ENCODE measurements at places on chromosomes 1 and 21.

DNA sequence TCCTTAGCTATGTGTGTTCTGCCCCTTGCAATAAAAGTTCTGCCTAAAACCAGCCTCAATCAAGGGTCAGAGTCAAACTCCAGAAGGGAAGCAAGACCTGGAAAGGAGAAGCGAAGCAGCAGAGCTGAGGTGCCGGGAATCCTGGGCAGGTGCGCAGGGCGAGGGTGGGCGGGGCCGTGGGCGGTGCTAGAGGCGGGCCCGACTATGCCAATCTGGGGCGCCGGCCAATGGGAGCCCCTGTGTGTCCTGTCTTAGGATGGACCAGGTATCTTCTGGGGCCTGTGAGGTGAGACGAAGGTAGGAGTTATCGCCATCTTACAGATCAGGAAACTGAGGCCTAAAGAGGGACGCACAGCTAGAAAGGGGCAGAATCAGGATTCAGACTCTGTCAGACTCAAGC, 120.3 kb downstream of the PTPRU start:
- DNase-seq: no peak

- DNase-seq: peak; percentile 72
Measured at GRCh38 chr1:34754964-34755637, at the start of gene GJB5. Gene GJB5 (plus strand): TSS chr1:34755047. CDS start chr1:34757331, 2,284 bp downstream.

DNA sequence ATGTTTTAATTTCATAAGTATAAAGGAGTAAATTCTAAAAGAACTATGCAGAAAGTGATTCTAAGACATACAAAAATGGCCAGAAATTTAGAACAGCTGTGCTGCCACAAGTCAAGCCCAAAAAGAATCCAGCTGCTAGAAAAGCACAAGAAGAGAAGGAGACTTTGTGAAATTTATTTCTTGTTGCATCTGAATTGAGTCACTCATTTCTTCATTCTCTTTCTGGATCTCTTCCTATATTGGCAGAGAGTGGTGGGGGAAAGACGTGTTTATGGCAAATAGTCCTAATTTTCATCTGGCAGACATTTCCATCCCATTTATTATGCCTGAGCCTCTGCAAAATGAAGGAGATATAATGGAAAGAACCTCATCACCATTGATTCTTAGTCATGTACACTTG, 139.6 kb upstream of the CTTNBP2NL start:
- DNase-seq: no peak

- DNase-seq: no peak
Measured at GRCh38 chr21:44994047-44994694, 54.3 kb downstream of the SLX9 start.

DNA sequence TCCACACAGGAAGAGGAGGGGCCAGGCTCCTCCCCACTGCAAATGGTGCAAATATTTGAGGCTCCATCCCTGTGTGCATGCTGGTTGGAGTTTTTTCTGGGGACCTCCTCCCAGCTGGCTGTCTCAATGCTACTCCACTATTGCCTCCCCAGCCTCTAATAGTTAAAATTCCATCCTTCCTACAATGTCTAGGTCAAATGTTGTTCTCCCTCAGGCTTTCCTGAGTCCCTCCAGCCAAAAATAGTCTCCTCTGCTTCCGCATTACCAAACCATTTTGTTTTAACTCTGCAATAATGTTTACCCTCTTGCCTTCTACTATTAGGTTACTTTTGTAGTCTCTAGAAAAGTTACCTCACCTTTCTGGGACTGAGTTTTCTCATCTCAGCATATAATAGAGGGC, 29.6 kb upstream of the FMO1 start:
- no peak for DNase-seq

GRCh38 chr1:34779962-34780361, 1.1 kb upstream of the GJB3 start:
- no peak for DNase-seq

GRCh38 chr1:165473081-165473480, 28.2 kb upstream of the RXRG start:
- no peak for DNase-seq

- no peak for DNase-seq
Measured at GRCh38 chr1:110393691-110394492, 3.1 kb upstream of the SLC16A4 start.

DNA sequence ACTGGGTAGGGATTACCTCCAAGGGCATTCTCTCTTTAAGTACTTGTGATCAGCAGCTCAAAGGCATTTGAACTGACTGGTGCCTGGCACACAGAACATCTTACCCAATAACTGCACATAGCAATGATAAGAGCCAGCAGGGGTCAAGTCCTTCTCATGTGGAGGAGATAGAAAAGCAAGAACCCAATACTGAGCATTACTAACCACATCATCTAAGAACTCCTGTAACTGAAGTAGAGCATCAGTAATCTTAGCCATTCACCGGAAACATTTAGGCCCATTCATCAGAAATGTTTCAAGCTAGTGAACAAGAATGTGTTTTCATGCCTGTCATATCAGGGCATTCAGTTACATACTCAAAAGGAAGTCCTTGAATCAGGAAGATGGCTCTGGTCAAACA, 33.6 kb upstream of the THEM4 start:
- DNase-seq: no peak

DNA sequence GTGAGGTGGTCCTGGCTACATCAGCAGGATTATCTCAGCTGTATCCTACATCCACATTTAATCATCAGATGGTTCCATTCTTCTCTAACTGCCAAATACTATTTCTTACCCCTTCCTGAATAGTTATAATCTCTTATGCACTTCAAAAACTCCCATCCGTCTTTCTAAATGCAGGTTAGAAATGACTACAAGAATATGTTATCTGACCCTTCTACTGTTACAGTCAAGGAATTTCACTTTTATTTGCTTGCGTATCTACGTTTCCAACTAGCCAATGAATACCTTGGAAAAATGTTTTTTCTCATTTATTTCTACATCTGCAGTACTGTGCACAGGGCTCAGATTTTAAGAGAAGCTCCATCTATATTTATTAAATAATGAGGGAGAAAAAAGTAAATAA, 709.9 kb downstream of the KCNT2 start:
- DNase-seq: no peak

DNA sequence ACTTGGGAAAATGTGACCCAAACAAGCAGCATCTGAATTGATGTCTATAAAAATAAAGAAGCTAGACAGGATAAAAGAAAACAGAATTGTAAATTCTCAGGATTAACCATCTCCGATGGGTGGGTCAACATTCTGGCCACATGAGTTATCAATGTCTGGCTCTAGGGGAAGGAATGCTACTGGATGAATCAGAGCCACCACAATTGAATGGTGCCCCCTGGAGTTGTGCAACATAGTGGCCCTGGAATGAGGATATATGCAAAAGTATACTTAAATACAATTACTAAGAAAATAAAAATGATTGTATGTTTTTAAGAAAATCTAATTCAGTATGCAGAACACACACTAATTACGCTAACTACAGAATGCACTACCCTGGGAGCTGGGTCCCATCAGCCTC, 185.6 kb downstream of the TGFBR3 start:
- DNase-seq: no peak

- no peak for DNase-seq
Measured at GRCh38 chr1:104132382-104132973, 382.8 kb downstream of the AMY1C start.

- DNase-seq: no peak
Measured at GRCh38 chr1:9294910-9295636, 2.4 kb downstream of the SPSB1 start.

DNA sequence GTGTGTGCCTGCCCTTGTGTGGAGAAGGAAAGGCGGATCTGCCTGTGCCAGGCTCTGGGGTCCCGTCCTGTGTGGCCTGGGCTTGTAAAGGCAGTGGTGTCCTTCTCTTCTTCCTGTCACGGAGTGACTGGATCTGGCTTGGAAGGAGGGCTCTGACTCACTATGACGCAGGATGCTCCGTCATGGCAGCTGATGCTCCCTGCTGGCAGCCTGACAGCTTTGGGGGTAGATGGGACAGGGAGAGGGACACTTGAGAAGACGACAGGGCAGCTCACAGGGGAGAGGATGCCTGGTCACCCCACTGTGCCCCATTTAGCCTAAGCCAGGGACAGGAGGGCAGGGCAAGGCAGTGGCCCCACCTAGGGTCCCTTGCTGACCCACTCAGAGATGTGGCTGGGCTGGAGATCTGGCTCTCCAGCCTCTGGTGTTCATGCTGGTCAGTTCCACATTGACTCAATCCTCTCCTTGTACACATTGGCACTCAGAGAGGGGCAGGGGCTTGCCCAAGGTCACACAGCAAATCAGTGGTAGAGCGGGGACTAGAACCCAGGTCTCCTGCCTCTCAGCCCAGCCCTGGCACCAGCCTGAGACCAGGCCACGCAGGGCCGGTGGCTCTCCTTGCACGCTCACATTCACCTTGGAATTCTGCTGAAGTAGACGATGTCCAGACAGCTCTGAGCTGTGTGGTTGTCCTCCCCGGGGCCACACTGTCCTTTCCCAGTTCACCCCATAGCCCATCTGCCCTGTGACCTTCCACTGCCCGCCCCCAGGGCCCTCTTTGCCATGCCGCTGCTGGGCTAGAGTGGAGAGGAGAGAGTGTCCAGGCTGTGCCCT, 2.8 kb upstream of the FAM131C start:
- no peak for DNase-seq

DNA sequence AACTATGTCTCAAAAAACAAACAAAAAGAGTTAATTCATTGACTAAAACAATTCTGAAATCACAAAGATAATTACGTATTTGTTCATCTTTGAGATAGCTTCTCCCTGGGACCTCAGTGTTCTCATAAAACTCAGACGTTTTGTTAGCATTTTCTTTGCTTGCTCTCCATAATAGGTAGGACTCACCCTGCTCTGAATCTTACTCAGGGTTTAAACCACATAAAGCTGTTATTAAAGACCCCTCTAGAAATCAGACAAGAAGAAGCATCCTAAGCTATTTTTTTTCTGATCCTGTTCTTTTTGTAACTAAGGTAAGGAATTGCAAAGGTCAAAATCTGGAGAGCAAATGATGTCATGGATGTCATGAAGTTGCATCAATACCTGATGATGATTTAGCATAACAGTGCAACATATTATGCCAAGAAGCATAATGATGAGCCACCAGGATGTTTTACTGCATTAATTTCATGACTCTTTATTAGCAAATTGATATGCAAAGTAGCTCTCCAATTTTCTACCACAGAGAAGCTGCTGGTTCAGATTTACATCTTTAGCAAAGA, 2.4 kb downstream of the FBXO42 start:
- DNase-seq: no peak

DNA sequence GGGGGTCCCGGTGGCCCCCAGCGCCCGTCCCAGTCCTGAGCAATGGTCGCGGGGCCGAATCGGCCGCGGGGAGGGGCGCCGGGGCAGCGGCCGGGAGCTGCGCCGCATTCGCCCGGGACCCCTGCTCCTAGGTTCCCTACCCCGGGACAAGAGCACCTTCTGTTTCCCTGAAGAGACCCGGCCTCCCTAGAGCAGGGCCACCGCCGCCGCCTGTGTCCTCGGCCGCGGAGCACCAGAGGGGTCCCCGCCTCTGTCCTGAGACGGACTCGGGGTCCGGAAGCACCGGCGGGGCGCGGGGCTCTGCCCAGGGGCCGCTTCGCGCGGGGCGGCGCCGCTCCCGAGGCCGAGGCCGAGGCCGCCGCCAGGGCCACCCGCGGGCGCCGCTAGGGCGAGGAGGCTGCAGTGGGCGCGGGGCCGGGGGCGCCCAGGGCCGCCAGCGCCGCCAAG, 157.9 kb downstream of the CASZ1 start:
- DNase-seq: no peak

DNA sequence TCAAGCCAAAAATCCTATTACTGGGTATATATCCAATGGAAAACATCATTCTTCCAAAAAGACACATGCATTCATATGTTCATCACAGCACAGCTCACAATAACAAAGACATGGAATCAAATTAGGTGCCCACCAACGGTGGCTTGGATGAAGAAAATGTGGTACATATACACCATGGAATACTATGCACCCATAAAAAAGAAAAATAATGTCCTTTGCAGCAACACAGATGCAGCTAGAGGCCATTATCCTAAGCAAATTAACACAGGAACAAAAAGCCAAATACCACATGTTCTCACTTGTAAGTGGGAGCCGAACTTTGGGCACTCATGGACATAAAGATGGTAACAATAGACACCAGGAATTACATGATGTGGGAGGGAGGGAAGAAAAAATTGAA, 113.6 kb downstream of the MRPL39 start:
- DNase-seq: no peak

GRCh38 chr1:93614986-93615581, 66.6 kb downstream of the BCAR3 start:
- no peak for DNase-seq

GRCh38 chr1:55965981-55966461, 613.3 kb downstream of the PLPP3 start:
- DNase-seq: no peak

DNA sequence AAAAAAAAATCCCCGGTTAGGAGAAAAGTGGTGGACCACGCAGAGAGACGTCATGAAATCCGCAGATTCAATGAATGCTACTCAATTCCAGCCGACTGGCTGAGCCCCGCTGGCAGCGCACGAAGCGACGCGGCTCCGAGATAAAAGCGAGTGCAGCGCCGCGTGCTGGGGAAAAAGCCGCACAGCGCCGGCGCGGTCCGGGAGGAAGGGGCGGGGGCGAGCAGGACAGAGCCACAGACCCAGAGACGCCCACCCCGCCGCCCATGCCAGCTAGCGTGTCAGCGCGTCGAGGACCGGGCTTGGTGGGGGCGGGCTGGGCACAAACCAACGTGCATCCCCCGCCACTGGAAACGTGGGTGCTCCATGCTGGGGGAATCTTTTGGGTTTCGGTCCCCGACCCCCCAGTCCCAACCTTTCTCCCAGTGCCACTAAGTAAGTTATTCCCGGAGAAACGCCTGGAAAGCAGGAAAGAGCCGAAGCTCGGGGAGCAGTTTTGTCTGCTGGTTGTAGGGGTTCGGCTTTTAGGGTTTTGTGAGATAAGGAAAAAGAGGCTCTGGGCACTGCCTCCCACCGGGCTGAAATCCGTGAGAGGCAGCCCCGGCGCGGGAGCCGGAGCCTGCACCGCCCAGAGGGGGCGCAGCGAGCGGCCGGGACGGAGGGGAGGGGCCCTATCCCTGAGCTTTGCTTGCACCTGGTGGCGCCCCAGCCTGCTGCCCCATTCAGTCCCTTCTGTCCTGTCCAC, at the start of gene KCNJ6:
KCNJ6 (minus strand) TSS at position 148 of the 742 bp plus-strand sequence. CDS start 75,775 bp downstream, outside the sequence.
- DNase-seq: peak; percentile 86

- DNase-seq: no peak
Measured at GRCh38 chr1:160163615-160164014, 12.2 kb downstream of the ATP1A4 start.

- no peak for DNase-seq
Measured at GRCh38 chr1:24928689-24929397, 1.2 kb downstream of the RUNX3 start.

DNA sequence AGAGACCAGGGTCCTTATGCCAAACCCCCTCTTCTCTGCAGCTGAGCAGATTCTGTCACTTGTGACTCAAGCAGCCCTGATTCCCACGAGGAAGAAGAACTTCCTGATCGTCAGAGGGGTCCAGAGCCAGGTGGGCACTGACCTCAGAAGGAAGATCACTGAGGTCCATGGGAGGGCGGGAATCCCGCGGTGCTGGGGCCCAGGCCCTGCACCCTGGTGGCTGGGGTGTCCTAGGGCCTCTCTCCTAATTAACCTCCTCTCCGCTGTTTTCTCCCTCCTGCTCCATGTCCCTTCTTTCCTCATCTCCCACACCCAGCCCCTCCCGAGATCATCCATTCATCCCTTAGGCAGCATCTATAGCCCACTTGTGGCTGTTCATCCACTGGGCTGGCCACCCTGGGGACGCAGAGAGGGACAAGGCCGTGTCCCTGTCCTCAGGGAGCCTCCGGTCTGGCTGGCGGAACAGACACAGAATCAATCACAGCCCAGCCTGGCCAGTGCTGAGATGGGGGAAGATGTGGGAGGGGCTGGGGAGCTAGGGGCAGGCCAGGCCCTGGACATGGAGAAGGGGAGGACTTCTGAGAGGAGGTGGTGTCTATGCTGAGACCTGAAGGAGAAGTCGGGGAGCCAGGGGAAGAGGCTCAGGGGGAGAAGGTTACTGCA, 638.3 kb downstream of the MATN1 start:
- no peak for DNase-seq

All from NCI-H2171 treated with DMSO at 0.1 percent for 48 hours (cell line).